ENCODE measurements at places on chromosomes 7 and 10.

DNA sequence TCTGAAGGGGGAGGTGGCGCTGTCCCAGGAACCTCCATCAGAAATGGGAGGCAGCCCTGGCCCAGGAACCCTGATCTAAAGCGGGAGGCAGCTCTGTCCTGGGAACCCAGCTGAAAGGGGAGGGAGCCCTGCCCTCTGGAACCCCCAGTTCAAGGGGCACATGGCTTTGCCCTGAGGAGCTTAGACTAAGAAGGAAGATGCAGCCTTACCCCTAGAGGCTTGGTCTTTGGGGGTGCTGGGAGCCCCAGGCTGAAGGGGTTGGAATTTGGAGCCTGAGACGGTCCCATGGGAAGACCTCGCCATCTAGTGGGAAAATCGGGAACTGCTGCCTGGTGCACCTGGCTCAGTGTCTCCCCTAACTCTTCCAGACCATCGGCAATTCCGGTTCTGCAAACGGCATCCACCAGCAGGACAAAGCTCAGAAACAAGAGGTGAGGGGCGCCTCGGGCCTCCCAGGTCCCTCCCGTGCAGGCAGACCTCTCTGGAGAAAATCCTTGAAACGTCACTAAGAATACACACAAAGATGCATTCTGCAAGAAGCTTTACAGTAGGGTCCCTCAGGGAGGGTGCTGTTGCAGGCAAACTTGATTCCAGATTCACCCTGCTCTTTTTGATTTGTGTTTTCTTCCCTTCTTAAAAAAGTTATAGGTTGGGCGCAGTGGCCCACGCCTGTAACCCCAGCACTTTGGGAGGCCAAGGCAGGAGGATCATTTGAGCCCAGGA lies 52.4 kb upstream of the GTF2IRD1 start:
- peak; percentile 71 for DNase-seq

DNA sequence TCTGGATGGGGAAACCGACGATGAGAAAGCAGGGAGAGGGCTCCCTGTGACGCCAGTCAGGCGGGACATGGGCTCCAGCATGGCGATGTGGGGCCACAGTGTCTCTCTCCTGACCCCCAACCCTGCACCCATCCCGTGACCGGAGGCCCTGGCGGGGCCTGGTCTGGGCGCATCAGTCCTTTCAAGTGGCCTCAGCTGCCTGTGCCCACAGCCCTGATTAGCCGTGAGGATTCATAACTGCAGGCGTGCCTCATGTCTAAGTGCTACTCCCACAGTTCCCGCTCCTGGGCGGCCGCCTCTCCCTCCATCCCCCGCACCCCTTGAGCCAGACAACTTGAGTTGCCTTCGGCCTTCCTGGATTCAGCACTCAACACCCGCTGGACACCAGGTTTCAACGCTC lies 240.8 kb downstream of the ELFN1 start:
- no peak for DNase-seq

- no peak for DNase-seq
Measured at GRCh38 chr10:77547307-77548050, 90.1 kb downstream of the KCNMA1 start.

DNA sequence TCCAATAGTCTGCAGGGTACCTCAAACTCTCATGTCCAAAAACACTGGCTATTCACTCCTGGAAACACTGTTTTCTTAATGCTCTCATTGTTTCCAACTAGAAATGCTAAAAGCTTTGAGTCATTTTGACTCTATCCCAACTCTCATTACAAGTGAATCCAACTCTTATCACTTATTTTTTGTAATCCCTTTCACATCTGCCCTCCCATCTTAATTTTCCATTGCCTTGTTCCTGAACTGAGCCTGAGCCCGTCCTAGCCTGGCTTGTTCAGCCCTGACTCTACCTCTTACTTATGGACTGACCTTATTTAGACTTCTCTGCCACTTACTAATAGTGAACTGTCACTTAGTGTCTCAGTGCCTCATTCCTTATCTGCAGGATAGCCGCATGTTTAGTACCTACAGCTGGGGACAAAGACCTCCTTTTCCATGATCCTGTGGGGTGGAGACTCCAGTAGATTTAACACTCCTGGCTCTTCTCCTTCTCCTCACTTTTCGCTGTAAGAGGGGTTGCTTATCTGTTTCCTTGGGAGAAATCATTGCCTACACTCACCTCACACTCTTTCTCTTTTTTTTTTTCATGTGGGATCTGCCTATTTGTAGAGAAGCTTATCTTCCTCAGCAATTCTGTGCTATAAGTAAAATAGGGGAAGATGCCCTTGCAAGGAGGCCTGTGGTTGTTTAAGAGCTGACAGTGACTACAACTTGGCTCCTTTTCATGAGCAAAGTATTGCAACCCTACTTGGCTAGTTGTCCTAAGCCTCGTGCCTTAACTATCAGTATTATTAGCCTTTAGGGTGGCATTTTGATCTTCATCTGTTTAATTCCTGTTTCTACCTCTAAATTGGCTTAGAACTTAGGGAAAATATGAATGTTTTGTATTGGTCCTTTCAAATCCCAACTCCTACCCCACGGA lies 56.4 kb downstream of the SLC16A12 start:
- no peak for DNase-seq

DNA sequence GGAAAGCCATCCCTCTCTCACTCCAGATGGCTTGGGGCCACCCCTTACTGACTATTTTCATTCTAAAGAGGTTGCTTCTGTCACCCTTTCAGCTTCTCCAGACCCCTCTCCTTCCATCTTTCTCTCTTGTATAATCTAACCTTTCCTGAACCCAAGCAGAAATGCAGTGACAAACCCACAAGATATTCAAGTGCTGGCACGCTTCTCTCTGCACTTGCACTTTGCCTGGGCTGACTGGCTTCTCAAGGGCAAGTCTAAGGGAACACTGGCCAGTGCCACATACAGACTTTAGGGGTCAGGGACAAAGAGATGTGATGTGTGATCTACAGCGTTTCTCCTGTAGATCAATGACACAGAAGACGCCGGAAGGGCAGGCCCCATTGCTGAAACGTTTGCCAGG lies 150.4 kb upstream of the LANCL2 start:
- no peak for DNase-seq

GRCh38 chr10:7577176-7577575 lies 89.6 kb downstream of the ITIH5 start:
- no peak for DNase-seq

- DNase-seq: no peak
Measured at GRCh38 chr7:15317215-15317614, 244.6 kb downstream of the AGMO start.

- no peak for DNase-seq
Measured at GRCh38 chr7:98802781-98803110, 67.1 kb downstream of the TMEM130 start.

DNA sequence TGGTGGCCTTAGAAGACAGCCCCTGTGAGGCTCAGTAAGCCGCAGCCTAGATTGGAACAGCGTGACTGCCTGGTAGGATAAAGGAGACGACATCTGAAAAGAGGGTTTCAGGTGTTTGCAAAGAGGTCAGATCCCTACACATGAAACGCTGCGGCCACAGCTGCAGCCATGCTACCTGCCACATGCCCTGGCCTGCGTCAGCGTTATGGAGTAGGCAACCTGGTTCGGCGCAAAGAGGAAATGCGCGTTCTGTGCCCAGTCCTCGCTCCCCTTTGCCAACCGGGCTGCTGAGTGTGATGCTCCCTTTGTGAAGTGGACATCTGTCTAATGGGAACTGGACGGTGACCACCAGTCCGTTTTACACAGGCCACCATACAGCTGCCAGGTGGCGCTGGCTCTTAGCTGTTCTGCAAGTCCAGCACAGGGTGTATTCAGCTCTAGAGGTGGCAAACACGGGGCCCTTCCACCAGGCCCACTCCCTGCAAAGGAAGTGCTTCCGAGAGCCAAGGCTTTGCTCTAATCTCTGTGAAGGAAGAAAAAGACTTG lies 160.3 kb downstream of the CELF2 start:
- peak; percentile 47 for DNase-seq
